Uterus (tissue), 4 donors: ENCODE measurements at places on chromosomes 4 and X.

DNA sequence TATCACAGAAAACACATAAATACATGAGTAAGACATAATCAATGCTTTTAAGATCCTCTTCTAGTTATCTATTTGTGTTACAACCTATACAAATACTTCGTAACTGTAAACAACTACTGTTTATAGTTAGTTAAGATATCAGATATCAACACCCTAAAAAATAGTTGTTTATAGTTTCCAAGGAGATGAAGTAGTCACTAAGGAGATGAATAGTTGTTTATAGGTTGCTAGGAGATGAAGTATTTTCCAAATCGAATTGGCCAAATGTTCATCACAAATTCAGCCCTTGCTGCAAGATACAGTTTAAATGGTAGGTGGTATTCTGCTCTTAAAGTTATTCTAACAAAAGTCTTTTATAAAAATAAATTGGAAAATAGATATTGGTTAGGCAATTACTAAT lies 618.2 kb upstream of the PCDH10 start:
- no peak for DNase-seq

GRCh38 chrX:40010550-40011321 lies 87.0 kb downstream of the BCOR start:
- no peak for DNase-seq

DNA sequence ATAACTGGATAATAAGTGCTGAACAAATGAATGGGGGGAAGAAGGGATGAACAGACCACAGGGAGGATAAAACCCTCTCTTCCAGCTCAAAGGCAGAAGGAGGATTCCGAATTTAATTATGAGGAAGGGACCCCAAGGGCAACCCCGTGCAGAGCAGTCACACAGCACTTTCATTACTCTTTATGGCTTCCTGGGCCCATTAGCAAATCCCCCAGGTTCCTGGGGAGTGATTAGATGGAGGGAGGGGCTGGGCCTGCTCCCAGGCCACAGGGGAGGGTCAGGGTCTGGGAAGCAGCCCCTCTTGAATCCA lies 67.1 kb downstream of the PPP2R2C start:
- no peak for DNase-seq

DNA sequence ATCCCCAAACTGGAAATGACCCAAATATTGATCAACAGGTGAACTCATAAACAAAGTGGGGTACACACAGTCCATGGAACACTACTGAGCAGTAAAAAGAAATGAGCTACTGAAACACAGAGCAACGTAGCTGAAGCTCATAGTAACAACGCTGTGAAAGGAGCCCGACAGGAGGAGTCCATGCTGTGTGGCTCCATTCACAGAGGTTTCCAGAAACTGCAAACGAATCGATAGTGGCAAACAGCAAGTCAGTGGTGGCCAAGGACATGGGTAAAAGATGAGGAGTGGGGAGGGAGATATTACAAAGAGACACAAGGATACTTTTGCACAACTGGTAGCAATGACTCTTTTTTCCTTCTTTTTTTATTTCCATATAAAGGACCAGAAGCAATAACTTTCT lies 90.4 kb downstream of the HAUS3 start:
- no peak for DNase-seq

DNA sequence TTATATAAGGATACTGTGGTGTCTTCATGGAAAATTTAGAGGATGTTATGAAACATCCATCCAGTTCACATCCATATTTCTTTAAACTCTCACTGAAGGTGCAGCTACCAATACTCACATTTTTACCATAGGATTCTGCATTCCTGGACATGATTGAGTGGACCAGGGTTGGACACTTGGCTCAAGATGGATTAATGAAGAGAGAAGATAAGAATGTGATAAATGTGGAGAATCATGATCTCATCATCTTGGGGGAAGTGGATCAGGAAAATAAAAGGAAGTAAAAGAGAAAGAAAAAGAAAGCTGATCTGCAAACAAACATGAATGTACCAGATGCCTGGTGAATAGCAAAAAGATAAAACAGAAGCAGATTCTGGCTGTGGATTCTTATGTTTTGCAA lies 175.4 kb downstream of the NPFFR2 start:
- DNase-seq = no peak

DNA sequence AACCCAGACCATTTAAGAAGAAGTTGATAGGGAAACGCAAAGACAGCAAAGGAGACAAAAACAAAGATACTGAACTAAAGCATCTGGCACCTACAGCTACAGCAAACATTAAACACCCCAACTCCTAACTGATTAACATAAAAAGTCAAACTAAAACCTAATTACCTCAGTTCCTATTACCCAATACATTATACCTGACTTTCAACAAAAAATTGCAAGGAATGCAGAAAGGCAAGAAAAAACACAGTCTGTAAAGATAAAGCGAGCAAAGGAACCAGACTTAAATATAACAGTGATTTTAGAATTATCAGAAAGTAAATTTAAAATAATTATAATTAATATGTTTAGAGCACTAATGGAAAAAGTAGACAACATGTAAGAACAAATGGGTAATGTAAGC lies 9.4 kb upstream of the FMR1 start:
- no peak for DNase-seq

DNA sequence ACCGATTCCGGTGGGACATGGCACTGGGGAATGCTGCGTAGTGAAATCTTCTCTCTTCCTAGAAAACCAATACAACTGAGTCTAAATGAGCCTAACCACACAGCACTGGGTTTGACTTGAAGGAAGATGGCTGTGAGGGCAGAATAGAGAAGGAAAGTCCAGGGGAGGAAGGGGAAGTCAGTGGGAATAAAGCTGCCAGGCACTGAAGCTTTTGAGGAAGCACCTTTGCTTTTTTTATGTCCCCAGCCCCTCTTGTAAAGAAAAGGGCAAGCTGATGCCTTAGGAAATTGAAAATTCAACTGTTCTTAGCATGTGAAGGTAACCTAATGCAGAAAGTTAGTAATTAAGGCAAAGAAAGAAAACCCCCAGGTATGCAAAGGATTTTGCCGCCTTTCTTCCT lies 20.6 kb downstream of the MED28 start:
- DNase-seq = no peak

- no peak for DNase-seq
Measured at GRCh38 chrX:7083021-7083420, 64.5 kb upstream of the STS start.

- no peak for DNase-seq
Measured at GRCh38 chr4:15034071-15034764, 31.9 kb downstream of the CPEB2 start.

GRCh38 chr4:101205916-101206315 lies 141.4 kb downstream of the PPP3CA start:
- DNase-seq = no peak

DNA sequence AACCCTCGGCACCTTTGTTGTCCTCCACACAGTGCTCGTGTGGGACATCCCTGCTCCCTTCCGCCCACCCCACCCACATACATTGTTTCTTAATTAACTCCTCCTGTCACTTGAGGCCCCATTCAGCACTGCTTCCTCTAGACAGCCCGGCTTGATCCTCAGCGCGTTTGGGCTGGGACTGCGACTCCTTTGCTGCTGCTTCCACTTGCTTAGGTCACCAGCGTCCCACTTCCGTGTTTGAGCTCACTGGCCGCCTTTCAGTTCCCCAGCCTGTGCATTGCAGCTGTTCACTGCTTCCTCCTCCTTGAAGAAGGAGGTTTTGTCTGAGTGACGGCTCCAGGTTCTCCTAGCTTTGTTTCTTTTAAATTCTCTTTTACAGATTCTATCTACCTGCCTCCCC lies 16.1 kb downstream of the RNF4 start:
- DNase-seq = peak; percentile 24

GRCh38 chr4:143406523-143406922 lies 69.8 kb downstream of the GAB1 start:
- DNase-seq = peak; percentile 39

DNA sequence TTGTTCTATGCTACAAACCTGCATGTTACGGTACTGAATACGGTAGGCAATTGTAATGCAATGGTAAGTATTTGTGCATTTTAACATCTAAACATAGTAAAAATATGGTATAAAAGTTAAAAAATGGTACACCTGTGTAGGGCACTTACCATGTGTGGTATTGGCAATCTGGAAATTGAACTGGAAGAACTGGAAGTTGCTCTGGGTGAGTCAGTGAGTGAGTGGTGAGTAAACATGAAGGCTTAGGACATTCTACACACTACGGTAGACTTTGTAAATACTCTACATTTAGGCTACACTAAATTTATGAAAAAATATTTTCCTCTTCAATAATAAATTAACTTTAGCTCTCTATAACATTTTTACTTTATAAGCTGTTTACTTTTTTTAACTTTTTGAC lies 78.9 kb downstream of the RRAGB start:
- DNase-seq = no peak

- no peak for DNase-seq
Measured at GRCh38 chr4:19375931-19376330, 875.8 kb upstream of the SLIT2 start.

- DNase-seq = no peak
Measured at GRCh38 chr4:165842684-165843083, 30.4 kb upstream of the TLL1 start.
